ENCODE measurements at places on chromosomes 16 and 17. TPM values are rescaled to one million over a fixed set of nuclear protein-coding genes. Genes with fewer than 3 reads are reported as not detected.

DNA sequence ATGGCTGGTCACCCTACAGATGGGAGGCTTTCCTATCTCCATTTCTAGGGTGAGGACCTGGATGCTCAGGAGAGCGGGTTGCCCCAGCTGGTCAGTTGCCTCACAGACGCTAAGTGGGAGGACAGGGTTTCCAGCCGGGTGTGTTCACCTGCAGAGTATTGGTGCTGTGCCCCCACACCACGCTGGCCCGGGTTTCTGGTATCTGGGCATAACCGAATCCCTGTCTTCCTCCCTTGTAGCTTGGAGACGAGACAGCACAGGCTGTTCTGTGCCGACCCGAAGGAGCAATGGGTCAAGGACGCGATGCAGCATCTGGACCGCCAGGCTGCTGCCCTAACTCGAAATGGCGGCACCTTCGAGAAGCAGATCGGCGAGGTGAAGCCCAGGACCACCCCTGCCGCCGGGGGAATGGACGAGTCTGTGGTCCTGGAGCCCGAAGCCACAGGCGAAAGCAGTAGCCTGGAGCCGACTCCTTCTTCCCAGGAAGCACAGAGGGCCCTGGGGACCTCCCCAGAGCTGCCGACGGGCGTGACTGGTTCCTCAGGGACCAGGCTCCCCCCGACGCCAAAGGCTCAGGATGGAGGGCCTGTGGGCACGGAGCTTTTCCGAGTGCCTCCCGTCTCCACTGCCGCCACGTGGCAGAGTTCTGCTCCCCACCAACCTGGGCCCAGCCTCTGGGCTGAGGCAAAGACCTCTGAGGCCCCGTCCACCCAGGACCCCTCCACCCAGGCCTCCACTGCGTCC is 9.7 kb downstream of the CX3CL1 start:
- DNase-seq: no peak

DNAAF1 gene
- polyA plus RNA-seq: 0.55 TPM

GRCh38 chr17:16820161-16820877 is 130.3 kb downstream of the CCDC144A start:
- DNase-seq: no peak

YPEL2 gene
- polyA plus RNA-seq: 15.3 TPM

CLEC18C gene
- polyA plus RNA-seq: 0.69 TPM

DNA sequence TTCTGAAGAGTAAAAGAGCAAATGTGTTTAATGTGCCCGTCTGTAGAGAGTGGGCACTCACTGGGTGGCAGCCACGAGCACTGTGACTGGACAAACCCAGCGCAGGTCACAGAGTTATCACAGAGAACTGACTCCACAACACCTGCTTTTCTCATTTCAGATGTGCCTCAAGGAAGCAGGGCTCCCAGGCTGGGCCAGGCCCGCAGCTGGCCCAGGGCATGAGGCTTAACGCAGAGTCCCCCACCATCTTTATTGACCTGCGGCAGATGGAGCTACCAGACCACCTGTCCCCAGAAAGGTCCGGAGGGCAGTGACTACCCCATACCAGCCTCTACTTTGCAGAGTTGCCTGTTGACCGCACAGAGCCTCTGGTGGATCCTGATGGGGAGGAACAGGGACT is 11.9 kb downstream of the DNAAF8 start:
- no peak for DNase-seq

DNA sequence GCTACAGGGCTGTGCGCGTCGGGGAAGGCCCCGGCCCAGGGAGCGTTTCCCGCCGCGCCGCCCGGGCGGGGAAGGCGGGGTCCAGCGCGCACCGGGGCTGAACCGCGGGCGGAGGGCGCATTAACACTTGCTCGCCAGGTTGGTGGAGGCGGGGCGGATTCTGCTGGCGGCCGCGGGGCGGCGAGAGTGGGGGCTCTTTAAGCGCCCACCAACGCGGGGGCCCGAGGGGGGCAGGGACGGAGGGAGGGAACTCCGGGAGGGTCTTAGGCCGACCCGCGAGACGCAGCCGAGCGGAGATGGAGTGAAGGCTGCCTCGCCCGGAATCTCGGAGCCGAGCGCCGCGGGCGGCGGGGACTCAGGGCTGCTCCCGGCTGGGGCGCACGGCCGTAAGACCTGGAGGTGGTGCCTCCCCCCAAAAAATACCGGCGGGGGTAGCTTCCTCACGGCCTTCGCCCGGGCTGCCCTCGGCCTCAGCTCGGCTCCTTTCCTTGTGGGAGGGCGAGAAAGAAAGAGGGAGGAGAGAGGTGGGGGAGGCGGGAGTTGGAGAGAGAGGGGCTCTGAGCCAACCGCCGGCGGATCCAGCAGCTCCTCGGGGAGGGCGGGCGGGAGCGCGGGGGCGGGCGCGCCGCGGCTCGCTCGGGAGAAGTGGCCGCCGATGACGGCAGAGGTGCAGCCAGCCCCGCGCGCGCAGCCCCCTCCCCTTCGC is 415 bp upstream of the FOXF1 start:
- peak; percentile 73 for DNase-seq

TP53I13 gene
- 77.0 TPM for polyA plus RNA-seq

DNA sequence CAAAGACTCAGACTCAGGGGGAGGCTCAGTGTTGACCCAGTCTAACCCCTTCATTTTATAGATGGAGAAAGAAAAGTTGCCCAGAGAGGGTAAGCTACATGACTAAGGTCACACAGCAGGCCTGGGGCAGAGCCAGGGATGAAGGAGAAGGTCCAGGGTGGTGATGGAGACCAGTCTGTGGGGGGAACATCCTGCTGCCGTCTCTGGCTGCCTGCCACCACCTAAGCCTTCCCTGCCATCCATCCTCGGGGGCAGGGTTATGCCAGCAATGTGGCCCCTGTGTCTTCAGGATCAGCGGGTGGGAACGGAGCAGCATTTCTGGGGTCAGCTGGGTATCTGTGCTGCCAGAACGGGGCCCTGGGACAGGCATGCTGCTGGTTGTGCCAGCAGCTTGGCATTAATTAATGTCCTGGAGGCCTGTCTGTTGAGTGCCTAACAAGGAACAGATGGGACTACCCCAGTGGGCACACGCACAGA is 5.5 kb downstream of the DOK4 start:
- no peak for DNase-seq

GRCh38 chr16:48126801-48127644 is 28.8 kb downstream of the ABCC12 start:
- DNase-seq: no peak

DNA sequence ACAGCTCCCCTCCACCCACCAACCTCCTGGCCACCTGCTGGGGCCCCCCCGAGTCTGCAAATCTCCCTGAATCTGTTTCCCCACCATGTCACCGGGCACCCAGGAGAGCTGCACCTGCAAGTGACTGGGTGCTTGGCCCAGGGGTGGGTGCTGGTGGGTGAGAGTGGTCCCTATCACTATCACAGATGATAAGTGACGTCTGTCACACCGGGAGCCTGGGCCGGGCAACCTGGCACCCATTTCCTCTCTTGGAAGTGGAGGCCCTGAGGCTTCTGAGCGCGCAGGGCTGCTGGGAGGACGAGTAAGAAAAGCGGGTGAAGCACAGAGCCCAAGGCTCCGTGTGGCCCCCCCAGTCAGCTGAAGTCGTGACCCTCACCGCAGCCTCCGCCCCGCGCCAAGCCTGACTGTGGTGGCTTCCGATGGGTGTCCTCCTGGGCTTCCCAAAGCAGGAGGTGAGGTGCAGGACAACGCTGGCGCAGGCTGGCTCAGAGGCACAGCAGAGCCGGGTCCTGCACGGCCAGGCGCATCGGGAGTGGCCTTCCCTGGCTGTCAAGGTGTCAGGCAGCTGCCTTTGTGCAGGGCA is 21.0 kb upstream of the ACSF3 start:
- no peak for DNase-seq

- no peak for DNase-seq
Observed at GRCh38 chr17:44314031-44314430, 5.6 kb downstream of the RUNDC3A start.

TBC1D24 gene
- polyA plus RNA-seq: 15.1 TPM

GRCh38 chr17:16488186-16488967 is 3.6 kb downstream of the LRRC75A start:
- peak; percentile 74 for DNase-seq

- DNase-seq: no peak
Observed at GRCh38 chr16:228151-228851, 948 bp downstream of the LUC7L start.

PRSS27 gene
- 1.3 TPM for polyA plus RNA-seq

DNA sequence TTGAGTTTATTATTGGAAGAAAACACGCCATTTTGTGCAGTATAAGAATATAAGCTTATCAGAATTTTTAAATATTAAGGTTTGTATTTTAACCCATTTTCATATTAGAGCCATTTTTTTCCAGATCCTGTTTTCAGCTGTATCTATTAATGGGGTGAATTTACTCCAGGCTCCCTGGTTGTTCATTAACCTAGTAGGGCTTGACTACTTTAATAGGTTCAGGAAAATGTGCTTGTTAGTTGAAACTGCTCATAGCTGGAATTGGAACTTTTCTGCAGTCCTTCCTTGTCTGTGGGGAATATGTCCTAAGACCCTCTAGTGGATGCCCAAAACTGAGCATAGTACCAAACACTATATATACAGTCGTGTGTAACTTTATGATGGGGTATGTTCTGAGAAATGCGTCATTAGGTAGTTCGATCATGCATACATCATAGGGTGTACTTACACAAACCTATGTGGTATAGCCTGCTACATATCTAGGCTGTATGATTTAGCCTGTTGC is 28.0 kb downstream of the NFAT5 start:
- DNase-seq: peak; percentile 1

GRCh38 chr17:16342979-16343378 is 10.3 kb downstream of the CENPV start:
- no peak for DNase-seq

CD7 gene
- 8.6 TPM for polyA plus RNA-seq

DNA sequence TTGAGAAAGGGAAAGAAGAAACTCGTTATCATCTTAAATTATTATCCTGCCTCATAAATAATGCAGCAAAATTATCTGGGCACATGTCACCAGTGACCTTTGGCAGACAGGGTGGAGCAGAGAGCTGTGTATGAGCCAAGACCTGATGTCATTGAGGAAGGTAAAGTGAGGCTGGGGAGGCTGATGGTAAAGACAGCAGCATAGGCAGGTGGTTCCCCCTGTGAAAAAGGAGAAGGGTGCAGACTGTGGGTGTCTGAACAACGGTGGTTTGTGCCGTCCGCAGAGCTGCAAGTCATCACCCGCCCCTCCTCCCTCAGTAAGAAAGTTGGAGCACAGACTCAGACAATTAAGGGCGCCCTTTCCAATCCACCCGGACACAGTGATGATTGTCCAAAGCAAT is 30.8 kb upstream of the METTL16 start:
- DNase-seq: peak; percentile 85
